Stimulated activated CD8-positive, alpha-beta memory T cell treated with anti-CD3 and anti-CD28 coated beads, Interleukin-7, amount 100 ng/mL, for 24 hours (primary cell): ENCODE measurements at places on chromosomes 2 and 18.

- DNase-seq, result no peak
Observed at GRCh38 chr2:240836781-240837467, 16.9 kb upstream of the KIF1A start.

GRCh38 chr2:127943186-127943585, 57.4 kb upstream of the AMMECR1L start:
- no peak for DNase-seq

GRCh38 chr18:56508370-56509036, 129.9 kb downstream of the TXNL1 start:
- DNase-seq, result no peak

DNA sequence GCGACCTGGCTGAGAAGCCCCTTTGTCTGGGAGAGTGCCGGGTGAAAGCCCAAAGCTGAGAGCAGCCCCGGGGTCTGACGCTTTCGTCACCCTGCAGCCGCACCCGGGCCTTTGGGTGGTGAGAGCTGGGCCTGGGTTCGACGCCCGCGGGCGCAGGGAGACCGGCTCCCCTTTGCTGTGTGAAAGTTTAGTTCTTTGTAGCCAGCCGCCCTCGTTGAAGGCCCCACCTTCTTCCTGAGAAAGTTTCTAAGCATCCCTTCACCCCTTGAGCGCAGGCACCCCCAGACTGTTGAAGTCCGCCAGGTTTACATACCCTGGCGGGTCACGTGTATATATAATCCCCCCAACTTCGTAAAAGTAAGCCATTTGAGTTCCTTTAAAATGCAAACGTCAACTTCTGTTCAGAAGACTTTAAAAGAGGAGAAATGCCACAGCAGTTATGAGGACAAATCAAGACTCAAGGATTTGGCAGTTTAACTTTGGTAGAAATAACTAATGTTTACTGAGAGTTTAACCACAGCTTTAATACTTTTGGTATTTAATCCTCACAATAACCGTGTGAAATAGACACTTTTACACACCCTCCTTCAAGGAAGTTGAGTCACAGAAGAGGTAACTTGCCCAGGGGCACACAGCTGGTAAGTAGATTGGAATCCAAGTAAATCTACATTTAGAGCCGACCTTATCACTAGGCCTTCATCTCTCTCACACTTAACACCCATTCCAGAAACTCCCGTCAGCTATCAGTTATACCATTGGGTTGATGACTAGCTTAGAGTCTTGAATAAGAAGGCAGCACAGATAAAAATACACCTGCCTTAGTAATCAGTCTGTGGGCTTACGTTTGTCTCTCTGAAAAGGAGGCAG, 1.1 kb upstream of the MBOAT2 start:
- DNase-seq, result no peak

DNA sequence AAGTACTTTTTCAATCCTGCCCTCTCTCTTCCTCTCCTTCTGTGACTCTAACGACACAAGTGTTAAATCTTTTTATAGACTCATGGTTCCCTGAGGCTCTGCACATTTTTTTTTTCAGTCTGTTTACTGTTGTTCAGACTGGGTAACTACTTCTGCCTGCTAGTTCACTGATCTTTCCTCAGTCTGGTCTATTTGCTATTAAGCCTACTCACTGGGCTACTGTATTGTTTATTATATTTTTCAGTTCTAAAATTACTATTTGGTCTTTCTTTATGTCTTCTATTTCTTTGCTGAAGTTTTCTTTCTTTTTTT, 21.3 kb downstream of the PPP3R1 start:
- no peak for DNase-seq

DNA sequence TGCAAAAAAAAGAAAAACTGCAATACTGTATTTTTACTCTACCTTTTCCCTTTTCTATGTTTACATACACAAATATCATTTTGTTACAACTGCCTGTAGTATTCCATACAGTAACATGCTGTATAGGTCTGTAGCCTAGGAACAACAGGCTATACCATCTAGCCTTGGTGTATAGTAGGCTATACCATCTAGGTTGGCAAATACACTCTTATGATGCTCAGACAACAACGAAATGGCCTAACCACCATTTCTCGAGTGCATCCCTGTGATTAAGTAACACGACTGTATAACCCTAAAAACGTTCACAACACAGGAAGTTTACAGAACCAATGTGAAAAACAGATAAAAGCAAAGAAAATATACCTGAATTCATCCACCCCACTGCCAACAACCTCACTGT, 64.0 kb downstream of the MEMO1 start:
- DNase-seq, result no peak

GRCh38 chr2:223729781-223730180, 107.6 kb downstream of the AP1S3 start:
- no peak for DNase-seq

GRCh38 chr2:70927641-70928040, 8.1 kb upstream of the ATP6V1B1 start:
- DNase-seq, result no peak

GRCh38 chr18:57801325-57801724, 1.8 kb downstream of the ATP8B1 start:
- DNase-seq, result no peak

DNA sequence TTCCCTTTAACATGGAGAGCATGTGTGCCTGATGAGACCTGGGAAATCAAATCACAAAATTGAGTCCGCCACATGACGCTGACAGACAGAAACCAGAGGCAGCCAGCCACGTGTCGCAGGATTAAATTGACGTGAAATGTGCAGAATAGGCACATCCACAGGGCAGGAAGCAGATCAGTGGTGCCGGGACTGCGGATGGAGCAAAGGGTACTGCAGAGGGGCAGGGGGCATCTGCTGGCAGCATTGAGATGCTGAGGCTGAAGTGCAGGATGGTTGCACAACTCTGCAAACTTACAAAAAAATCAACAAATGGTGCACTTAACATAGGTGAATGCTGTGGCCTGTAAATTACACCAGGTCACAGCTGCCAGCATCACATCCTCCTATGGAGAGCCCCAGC, 48.2 kb upstream of the TUBA3E start:
- DNase-seq, result no peak

GRCh38 chr2:160209516-160209856, 9.4 kb upstream of the ITGB6 start:
- DNase-seq, result no peak

DNA sequence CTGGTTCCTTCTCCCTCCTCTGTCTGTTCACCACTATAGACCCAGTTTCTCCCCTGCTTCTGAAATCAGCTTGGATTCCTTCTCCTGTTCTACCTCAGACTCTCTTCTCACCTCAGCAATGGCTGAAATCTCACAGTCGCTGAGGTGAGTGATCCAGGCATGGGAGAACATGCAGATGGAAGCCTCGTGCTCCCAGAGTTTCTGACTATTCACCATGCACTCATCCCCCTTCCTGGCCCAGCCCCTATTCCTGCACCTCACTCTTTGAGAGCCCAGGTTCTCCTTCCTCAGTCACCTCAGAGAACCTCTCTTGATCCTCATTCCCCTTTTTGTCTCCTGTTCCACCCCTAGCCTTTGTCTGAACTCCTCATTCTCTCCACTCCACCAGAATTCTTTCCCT, 78.5 kb downstream of the SPTBN1 start:
- DNase-seq, result no peak

DNA sequence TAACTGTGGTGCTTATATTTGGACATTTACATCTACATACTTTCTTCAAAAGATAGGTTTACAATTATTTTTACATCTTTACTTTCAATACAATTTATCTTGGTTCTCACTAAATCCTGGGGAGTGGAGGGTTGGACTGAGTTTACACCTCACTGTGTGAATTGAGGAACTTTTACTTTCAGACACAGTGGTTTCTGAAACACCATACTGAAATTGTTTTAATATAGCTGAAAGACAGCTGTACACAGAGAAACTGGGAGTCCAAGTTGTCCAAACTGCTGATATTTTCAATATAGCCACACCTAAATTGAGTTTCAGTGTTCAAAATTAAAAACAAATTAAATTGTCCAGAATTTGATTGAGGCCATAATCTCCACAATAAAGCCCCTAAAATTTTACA, 16.8 kb downstream of the KCNH7 start:
- DNase-seq, result no peak

GRCh38 chr18:78687736-78688135, 291.9 kb upstream of the SALL3 start:
- no peak for DNase-seq

DNA sequence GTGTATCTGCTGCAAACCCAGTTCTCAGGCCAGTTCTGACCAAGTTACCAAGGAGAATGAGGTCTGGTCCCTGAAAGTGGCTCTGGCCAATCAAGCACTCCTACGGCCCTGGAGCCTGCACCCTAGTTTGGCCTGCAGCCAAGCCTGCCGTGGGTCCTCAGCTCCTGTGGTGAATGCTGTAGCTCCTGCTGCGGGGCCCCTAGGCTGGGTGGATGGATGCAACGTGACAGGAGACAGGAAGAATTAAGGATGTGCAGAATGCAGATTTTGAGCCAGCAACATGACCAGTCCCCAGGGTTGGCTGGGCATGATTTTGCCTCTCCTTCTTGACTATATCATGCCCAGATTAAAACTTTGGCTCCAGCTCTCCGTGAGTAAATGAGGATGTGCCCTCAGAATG, 97.2 kb downstream of the SMAD7 start:
- DNase-seq, result no peak

GRCh38 chr2:190173392-190173791, 110.9 kb upstream of the MSTN start:
- no peak for DNase-seq

- no peak for DNase-seq
Observed at GRCh38 chr2:49933711-49934110, 779.4 kb upstream of the FSHR start.

- DNase-seq, result no peak
Observed at GRCh38 chr2:111919365-111919764, 21.0 kb downstream of the MERTK start.

DNA sequence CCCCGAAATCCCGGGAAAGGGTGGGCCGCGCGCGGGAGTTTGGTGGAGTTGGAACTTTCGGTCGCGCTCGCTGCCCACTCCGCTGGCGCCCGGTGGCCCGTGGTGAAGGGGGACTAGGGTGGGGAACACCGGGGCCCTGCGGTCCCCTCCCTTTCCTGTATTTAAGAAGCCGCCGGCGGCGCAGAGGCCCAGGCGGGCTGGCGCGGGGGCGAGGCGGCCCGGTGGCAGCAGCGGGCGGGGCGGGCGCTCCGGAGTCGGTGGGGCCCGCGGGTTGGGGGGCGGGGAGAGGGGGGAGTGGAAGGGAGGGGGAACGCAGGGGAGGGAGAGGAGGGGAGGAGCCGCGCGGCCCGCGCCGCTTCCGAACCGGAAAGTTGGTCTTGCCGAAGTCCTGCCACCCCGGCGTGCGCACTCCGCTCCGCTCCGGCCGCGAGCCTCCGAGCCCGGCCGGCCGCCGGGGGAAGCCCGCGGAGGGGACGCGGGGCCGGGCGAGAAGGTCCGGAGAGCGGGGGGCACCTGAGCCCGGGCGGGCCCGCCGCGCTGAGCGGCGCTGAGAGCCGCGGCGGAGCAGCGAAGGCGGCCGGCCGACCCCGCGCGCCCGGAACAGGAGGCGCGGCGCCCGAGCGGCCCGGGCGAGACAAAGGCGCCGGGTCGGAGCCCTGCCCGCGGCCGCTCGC, 425 bp upstream of the SALL3 start:
- DNase-seq, result no peak

- no peak for DNase-seq
Observed at GRCh38 chr2:8657423-8658062, 24.3 kb upstream of the ID2 start.

DNA sequence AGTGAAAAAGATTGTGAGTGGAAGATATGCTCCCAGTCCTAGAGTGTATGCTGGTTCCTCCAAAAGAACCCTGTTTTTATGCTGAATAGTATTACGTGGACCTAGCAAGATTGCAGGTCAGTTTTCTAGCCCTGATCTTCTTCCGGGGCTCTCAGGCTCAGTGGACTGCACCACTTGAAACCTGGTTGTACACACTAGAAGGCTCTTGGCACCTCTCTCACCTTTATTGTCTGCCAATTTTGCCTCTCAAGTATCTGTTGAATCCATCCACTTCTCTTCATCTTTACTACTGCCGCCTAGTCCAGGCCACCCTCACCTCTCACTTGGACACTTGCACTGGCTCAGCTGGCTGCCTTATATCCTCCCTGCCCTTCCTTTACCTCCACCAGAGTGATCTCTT, 16.8 kb downstream of the TTC39C start:
- no peak for DNase-seq

- DNase-seq, result no peak
Observed at GRCh38 chr2:168157926-168158325, 89.5 kb downstream of the STK39 start.

DNA sequence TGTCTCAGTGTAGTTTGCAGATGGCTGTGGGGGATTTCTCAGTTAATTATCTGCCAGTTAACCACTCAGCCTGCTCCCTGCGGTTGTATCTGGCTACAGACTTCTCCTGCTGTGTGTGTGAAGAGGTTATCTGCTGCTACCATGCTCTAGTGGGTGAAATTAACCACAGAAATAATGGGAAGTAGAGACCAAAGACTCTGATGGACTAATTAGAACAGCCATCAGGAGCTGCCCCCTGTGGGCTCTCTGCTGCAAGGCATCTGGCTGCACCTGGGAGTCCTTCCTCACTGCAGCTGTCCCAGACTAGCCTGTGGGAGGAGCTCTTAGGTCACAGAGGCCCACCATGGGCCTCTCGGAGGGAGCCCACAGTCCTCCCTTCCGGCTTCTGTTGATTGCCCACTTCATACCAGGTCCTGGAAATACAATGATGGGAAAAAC, 66.6 kb downstream of the CTIF start:
- DNase-seq, result no peak

- DNase-seq, result no peak
Observed at GRCh38 chr2:226712941-226713340, 86.7 kb downstream of the IRS1 start.
